ENCODE measurements at places on chromosomes 1 and 21.

GRCh38 chr21:41247561-41248545, 68.7 kb upstream of the FAM3B start:
- peak; percentile 63 for DNase-seq

DNA sequence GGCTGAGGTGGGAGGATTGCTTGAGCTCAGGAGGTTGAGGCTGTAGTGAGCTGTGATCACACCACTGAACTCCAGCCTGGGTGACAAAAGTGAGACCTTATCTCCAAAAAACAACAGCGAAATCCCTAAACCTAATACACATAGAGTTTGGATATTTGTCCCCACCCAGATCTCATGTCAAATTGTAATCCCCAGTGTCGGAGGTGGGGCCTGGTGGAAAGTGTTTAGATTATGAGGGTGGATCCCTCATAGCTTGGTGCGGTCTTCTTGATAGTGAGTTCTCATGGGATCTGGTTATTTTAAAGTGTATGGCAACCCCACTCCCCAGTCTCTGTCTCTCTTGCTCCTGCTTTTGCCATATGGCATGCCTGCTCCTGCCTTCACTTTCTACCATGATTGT, 94.0 kb downstream of the POU2F1 start:
- no peak for DNase-seq

- DNase-seq = peak; percentile 42
Measured at GRCh38 chr1:224696891-224697765, 81.0 kb downstream of the CNIH3 start.

- no peak for DNase-seq
Measured at GRCh38 chr1:90862782-90863181, 145.7 kb upstream of the BARHL2 start.

DNA sequence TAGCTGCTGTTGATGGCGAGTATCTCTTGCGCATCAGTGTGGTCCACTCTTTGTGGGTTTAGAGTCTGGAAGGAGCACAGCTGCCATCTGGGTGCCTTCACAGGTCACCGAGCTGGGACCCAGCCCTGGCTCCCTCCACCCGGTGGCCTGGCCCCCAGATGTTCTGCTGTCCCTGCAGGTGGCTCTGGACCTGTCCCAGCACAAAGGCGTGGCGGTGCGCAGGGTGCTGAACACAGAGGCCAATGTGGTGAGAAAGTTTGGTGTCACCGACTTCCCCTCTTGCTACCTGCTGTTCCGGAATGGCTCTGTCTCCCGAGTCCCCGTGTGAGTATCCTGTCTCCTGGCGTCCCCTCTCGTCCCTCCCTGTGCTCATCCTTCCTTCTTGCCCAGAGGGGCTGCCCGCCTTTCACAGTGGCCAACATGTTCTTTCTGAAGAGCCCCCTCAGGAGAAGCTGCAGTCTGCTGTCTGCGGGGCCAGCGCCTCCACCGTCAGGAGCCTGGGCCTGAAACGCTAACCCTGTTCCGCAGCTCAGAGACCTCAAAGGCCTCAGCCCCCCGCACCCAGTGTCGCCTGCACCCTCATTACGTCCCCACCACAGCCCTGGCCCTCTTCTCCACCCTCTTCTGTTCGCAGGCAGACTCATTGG, 27.4 kb downstream of the QSOX1 start:
- no peak for DNase-seq

DNA sequence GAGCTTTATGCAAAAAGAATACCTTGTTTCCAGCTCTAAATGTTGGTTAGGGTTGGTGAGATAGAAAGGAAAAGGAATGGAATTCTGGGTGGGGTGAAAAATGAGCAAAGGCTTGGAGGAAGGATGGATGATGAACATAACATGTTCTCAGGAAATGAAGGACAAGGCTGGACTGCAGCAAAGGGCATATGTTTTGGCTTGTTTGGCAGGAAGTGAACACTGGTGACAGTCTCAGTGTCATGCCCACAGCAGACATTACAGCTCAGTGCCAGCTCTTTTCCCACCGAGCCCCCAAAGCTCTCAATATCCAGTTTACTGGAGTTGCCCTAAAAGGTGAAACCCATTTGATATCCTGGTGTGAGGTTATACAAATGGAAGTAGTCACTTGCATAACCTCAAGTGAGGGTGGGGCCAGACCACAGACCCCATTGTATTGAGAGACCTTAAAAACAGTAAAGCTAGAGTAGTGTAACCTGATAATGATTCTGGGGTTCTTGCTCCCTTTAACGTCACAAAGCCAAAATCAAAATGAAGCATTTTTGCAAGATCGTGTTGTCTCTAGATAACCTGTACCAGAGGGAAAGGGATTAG, 270.6 kb downstream of the NFIA start:
- no peak for DNase-seq

- DNase-seq = no peak
Measured at GRCh38 chr1:68644504-68644903, 147.6 kb upstream of the DEPDC1 start.

DNA sequence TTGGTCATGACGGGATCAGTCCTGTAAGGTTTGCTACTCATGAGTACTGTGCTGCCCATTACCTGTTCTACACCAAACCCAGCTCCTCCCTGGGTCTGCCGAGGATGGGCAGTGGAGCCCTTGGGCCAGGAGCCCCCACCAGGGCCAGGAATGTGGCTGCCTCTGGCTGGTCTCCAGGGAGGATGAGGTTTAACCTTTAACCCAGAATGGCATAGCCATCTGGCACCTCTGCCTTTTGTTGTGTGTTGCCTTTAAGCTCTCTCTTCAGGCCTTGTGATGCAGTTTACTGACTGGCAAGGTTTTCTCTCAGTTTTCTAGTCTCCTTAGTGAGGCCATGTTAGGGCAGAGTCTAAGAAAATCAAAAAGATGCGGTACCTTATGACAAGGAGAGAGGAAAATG, 38.6 kb downstream of the SIPA1L2 start:
- DNase-seq = no peak

DNA sequence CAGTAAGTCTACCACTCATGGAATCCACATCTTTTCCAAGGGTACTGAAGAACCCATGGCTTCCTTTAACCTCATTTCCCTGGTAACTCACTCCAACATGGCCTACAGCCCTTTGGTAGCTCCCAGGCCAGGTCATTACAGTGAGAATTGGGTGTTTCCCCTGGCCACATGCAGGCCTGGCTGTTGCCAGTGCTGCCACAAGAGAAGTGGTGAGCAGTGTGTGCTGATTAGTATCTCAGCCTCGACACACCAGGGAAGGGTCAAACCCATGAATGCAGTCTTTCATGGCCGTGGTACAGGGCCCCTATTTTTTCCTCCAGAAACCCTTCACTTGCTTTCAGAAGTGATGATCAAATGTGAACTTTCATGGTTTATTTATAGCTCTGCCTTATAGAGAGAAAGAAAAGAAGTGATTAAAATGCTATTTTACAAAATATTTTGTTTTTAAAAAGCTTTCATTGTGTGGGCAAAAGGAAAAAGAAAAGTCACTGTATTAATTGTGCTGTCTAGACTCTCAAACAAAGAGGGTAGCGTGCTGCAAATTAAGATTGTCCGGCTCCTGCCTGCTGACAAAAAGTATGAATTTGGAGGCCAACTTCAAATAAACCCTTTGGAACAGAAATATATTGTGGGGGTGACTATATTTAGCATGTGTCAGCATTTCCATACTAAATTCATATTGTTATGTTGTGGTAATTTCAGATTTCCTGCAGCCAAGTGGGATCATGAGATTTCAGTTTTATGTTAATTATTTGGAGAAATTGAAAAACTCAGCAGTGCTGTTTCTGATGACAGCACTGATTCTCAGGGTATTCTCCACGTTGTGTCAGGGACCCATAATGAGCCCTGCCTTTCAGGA, 62.0 kb upstream of the HOOK1 start:
- no peak for DNase-seq

DNA sequence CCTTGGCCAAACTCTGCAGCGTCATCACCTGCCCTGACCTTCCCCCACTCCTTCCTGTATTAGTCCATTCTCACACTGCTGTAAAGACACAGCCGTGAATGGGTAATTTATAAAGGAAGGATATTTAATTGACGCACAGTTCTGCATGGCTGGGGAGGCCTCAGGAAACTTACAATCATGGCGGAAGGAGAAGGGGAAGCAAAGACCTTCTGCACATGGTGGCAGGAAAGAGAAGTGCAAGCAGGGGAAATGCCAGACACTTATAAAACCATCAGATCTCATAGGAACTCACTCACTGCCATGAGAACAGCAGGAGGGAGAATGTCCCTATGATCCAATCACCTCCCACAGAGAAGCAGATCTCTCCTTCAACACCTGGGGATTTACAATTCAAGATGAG, 408.5 kb downstream of the PTPRU start:
- DNase-seq = no peak

GRCh38 chr1:3547055-3548005, 64.0 kb downstream of the MEGF6 start:
- no peak for DNase-seq

DNA sequence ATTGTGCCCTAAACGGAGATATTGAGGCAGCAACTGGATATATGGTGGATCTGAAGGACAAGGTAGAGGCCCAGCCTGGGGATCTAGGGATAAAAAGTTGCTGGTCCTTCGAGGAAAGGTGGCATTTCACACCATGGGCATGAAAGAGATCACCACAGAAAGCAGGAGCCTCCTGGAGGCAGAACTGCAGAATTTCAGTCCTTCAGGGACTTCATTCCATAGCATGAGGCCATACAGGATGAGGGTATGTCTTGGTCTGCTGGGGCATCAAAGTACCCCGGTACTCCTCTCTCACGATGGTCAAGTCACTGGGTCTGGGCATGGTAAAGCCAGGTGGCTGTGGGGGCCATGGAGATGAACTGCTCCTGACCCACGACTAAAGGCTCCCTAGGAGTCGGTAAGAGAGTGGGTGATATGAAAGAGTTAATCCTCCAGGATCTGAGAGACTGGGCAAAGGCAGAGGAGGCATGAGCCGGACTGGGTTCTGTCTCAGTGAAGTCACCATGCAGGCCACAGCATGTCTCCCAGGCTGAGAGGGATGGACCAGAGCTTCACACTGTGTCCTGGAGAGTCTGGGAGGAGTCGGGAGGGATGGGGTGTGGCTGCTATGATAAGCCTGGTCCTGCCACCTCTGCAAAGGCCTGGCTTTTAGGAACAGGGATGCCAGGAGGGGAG, 5.8 kb upstream of the SPRR5 start:
- no peak for DNase-seq

DNA sequence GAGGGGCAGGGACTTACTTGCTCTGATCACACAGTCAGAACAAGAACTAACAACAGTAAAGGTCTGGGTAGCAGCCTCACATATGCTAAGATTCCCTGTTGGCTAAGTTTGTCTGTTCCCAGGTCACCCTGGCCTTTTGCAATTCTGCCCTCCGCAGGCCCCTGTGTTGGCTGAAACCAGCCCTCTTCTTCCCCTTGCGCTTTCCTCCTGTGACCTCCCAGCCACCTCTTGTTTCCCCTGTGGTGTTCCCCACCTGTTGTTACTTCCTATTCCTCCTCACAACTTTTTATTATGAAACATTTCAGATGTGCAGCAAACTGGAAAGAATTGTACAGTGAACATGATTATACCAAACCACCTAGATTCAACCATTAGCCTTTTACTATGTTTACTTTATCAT, 23.4 kb downstream of the MAPKAPK2 start:
- peak; percentile 47 for DNase-seq

DNA sequence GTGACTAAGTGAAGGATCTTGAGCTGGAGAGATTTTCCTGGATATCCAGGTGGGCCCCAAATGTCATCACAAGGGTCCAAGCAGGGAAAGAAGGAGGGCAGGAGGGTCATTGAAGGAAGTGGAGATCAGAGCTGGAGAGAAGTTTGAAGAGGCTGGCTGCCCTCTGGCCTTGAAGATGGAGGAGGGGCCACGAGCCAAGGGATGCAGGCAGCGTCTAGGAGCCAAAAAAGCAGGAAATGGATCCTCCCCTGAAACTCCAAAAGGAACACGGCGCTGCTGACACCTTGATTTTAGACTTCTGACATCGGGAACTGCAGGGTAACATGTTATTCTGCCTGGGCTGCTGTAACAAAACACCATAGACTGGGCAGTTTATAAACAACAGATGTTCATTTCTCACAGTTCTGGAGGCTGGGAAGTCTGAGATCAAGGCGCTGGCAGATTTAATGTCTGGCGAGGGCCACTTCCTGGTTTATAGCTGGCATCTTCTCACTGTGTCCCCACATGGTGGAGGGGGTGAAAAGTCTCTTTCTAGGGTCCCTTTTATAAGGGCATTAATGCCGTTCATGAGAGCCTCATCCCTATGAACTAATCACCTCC, 28.8 kb upstream of the ZBTB21 start:
- peak; percentile 61 for DNase-seq

DNA sequence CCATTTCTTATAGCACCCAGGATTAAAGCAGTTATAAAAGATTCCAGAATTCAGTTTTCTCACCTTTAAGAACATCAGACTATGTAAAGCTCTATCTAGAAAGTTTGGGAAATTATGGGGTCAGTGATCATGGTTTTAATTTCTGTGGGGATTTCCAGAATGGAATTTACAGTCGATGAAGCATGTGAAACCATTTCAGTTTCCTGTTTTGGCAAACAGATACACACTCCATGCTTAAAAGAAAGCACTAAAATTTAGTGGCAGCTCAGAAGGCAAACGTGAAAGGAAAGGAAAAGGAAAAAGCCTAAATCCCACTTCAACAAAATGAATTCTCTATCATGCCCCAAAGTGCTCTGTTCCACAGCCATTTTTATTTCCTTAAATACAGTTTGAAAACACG, 60.4 kb downstream of the FYB2 start:
- no peak for DNase-seq

DNA sequence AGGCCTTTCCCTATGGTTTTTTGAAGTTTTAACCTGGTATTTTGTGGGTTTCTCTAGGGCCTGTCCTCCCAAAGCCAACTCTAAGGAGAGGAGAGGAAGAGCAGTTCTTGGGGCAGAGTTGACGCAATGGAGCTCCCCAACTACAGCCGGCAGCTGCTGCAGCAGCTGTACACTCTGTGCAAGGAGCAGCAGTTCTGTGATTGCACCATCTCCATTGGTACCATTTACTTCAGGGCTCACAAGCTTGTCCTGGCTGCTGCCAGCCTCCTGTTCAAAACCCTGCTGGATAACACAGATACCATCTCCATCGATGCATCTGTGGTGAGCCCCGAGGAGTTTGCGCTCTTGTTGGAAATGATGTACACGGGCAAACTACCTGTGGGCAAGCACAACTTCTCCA, 38.2 kb downstream of the ZBTB40 start:
- peak; percentile 45 for DNase-seq

DNA sequence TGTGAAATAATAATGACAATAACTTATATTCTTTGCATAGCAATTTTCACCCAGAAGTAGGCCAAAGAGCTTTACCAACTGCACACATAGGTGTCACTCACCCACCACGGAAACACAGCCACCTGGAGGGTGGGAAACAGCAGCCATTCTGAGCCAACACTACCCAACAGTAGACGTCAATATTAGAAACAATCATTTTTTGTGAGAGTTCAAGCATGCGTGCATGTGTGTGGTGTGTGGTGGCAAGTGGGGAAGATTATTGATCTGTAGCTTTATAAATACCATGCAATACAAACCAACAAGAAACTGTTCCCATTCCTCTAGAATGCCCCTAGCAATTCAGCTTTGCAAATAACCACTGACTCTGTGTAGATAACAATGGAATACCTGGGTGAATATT, 19.1 kb downstream of the PROX1 start:
- no peak for DNase-seq

DNA sequence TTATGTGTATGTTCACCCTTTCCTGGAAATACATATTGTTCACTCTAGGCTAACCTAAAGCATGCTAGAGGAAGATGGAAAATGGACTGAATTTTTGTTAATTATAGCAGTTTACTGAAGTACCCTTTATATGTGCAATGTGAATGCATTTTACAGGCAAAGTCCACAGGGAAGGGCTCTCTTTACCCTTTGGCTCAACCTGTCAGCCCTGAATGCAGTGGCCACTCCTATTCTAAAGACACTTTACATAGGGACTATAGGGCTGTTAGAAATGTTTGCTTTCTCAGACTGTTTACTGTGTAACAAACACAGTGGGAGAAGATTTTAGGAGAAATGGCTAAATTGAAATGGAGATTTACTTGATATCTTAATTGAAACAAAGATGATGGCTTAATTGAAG, 78.5 kb downstream of the BRINP2 start:
- DNase-seq = no peak

Measured in choroid plexus epithelial cell (primary cell).